Retina (tissue), 1 donor: ENCODE measurements at places on chromosomes 16 and 17.

DNA sequence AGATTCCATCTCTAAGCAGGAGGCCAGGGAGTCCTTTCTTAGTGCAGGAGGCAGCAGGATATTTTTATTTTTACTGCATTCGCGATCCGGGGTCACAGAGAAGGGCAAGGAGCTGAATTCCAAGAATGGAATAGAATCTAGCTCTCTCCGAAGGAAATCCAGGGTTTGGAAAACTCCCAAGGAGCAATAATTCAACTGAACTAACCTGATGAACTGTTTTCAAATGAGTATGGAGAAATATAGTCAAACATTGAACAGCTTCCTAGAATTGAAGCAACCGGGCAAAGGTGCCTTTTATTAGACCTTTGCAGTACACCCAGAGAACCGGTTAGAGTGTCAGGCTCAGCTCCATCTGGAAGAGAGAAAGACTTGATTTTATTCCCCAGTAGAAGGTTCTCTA lies 120.7 kb upstream of the MAF start:
- no peak for DNase-seq

GRCh38 chr17:76405967-76406647 lies 21.7 kb downstream of the SPHK1 start:
- DNase-seq = no peak

DNA sequence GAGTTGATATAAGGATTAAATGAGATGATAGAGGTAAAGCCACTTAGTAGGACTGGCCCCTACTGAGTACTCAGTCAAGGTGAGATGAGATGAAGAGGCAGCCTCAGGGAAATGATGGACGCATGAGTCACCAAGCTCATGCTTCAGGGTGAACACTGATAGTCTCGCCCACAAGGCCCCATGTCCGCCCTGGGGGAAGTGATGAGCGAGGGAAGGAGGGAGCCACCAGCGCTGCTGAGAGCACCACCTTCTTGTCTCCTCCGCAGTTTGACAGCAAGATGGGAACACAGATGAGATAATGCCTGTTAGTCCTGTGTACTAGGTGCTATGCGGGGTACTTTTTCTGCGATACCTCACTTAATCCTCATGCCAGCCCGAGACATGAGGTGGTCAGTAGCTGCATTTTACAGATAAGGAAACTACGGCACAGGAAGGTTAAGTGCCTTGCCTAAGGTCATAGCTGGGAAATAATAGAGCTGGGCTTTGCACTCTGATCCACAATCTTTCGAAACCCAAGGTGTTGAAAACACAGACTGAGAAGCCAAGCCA lies 383.0 kb downstream of the CPPED1 start:
- no peak for DNase-seq

DNA sequence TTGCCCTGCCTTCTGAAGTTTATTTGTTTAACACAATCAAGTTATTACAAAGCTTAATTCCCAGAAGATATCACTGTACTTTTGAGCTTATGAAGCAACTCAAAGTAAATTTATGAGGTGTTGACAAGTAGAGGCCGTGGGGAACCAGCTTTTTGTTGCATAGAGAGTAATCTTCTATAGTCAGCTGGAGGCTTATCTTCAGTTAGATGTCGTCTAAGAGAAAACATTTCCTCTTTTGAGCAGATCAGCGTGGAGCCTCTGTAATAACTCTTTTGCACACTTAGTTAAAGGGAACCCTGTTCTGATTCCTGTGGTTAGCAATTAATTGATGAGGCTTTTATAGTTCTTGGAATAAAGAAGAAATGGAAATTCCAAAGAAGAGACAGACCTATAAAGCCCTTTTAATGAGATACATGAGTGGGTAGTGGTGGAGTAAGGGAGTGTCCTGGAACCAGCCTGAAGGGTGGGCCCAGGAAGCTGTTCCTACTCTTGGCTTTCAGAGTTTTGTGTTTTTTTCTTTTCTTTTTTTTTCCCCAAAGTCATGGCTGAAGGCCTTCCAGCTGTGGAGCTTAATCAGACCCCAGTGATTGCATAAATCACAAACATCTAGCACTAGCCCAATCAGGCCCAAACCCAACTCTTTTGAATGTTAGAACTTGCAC lies 28.9 kb upstream of the MAP3K14 start:
- no peak for DNase-seq

- DNase-seq = no peak
Measured at GRCh38 chr17:47949946-47950345, 7.7 kb downstream of the PRR15L start.

- no peak for DNase-seq
Measured at GRCh38 chr16:58727028-58727781, 6.9 kb downstream of the GOT2 start.

- DNase-seq = no peak
Measured at GRCh38 chr16:81625544-81626153, 153.4 kb upstream of the PLCG2 start.

GRCh38 chr17:65103896-65104295 lies 33.3 kb upstream of the RGS9 start:
- DNase-seq = no peak

DNA sequence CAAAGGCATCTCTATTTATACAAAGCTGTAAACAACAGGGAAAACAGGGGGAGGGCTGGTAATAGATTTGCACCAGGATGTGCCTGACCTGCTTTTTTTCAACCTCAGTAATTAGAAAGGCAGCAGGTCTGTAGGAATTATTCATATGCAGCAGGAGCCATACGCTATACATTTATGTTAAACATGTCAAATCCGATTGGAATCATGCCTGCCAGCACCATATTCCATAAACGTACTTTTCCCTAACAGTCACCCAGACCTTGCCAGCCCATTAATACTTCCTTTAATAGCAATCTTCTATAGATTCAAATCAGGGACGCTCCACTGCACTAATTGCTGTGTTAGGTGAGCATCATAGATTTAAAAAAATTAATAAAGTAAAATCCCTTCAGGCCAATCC lies 223.9 kb downstream of the ZFHX3 start:
- DNase-seq = no peak

DNA sequence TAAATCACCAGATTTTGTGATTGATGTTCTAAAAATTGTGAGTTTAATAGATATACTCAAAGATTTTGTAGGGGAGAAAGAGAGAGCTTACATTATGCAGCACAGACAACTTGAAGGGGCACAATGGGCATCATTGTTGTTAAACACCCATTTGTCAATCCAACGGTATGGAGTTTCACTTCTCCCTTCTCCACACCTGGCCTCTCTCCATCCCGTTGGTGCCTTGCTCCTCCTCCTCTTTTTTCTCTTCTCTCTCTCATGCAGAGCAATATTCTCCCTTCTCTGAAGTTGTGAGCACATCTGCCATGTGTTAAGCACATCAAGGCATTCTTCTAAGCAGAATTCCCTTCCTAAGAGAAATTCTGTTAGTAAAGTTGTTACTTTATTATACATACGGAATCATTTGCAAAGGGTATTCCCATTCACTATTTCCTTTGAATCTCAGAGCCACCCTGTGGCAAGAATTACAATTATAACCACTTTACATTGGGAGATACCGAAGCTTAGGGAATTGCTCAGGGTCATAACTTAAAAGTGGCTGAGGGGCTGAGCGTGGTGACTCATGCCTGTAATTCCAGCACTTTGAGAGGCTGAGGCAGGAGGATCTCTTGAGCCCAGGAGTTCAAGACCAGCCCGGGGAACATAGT lies 40.5 kb upstream of the SKAP1 start:
- no peak for DNase-seq

DNA sequence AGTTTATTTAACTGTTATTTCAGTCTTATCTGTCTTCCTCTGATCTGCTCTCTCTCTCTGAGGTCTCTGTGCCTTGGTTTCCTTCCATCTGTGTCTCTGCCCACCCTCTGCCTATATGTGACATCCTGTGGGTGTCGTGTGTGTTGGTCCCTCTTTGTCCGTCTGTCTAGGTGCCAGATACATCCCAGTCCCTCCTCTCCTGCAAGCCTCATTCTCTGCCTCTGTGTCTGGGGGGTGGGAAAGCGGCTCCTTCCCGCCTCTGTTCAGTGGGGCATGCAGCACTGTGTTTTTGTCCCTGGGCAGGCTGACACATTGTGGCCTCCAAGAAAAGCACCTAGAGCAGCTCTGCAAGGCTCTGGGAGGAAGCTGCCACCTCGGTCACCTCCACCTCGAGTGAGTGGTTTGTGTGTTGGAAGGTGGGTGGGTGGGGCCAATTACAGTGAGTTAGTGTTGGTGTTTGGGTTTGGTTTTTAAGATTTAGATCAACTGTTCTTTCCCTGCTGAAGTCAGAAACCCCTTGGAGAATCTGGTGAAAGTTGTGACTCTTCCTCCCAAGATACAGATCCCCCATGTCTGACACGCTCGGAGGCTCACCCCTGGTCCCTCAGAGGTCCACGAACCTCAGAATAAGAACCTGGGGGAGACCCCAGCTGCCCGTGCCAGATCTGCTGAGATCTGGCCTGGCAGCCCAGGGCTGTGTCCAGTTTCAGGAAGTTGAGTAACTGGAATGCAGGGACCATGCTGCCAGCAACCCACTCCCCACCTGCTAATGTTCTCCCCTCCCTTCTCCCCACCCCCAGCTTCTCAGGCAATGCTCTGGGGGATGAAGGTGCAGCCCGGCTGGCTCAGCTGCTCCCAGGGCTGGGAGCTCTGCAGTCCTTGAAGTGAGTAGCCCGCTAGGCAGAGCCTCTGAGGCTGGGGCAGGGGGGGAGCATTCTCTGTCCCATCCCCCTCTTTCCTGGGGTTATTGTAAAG lies 50.9 kb upstream of the CPNE2 start:
- DNase-seq = no peak

GRCh38 chr16:9007177-9007794 lies 43.6 kb upstream of the USP7 start:
- DNase-seq = no peak

DNA sequence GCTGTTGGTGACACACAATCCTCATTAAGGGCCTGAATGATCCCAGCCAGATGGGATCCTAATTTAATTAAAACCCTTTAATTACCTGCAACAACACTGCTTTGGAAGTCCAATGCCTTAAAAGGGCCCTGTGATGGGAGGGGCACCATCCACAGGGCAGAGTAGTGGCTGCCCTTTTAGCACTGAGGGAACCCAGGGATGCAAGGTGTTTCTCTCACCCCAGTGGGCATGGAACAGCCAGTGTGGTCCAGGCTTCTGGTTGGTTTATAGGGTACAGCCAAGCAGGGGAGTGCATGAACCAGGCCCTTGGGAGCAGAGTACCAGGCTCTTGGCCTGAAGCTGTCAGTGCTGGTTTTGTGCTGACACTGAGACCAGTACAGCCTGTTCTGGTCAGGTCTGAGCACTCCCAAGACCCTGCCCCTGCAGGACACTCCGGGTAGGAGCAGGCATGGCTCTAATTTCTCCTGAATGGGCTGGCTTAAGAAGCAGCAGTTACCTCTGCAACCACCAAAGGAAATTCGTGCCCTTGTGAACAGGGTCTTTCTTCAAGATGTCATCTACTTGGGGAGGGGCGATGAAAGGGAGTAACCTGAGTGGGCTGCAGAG lies 9.9 kb downstream of the NXPH3 start:
- DNase-seq = no peak

GRCh38 chr16:67708368-67708771 lies 10.7 kb downstream of the GFOD2 start:
- no peak for DNase-seq

DNA sequence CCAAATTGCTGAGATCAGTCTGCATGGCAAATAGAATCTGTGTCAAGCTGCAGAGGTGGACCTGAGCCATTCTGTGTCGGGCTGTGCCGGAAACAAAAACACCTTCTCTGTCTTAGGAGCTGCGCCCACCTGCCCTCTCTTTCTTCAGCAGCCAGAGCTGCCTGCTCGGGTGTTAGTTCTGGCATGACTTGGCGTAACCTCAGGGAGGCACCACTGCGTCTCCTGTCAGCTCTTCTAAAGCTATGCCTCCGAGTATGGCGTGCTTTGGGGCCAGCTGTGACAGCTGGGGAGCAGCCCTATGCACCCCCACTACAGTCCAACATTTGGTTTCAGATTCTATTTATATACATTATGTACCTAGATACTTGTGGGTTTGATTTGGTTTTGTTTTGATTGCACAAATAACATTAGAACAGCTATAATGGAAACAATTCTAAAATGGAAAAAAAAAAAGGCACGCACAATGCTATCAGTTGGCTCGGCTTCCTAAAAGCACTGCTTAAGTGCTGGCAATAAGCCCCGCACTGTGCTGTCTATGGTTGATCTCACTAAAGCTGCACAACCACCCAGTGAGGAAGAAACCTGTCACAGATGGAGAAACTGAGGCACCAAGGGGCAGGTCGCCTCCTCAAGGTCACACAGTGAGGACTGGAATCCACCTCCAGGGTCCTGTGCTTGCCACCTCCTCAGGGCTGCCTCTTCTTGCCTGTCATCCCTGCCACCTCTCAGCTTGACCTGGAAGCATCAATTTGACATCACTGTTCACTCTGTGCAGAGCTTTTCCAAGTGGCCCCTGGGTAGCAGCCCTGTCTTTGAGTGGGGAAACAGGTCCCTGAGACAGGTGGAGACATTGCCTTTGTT lies 18.7 kb upstream of the ADGRG1 start:
- DNase-seq = no peak
